Activated naive CD8-positive, alpha-beta T cell treated with anti-CD3 and anti-CD28 coated beads, Interleukin-2, amount 10 ng/mL, durations not matched to agents 7 days and 5 days (primary cell): ENCODE measurements at places on chromosomes 2 and 18. TPM values are rescaled to one million over a fixed set of nuclear protein-coding genes. Genes with fewer than 3 reads are reported as not detected.

DNA sequence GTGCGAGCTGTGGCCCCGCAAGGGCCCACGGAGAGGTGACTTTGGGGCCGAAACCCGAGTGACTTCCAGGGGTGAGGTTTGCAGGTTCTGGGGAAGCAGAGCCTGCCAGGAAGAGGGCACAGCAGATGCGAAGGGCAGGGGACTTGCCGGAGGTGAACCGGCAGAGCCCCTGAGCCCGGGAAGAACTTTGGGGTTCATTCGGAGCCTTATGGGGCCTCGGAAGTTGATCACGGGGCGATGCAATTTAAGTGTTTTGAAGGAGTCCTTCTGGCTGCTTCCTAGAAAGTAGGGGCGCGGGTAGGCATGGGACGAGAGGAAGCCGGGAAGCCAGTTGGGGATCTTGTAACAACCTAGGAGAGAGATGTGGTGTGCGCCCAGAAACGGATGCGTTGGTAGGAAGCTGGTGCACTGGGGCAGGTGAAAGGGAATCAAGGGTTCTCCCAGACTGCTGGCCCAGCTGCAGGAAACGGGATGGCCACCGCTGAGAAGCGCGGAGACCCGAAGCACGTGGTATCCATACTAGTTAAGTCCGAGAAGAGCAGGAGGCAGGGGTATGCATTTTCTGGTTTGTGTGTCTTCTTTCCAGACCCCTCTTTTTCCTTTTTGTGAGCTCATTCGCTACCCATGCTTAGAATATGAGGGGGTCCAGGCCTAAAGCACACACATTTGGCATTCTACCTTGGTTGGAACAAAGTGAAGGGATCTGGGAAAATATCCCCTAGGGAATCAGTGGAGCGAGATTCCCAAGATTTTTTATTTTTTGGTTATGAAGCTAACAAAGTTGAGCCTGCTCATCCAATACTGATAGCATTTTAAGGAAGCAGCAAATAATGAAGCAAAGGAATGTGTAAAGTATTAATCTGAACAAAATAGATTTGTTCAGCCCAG is 758 bp downstream of the SCLY start:
- H3K4me1 ChIP-seq: peaks cover 37% of the 10 kb centered on the region
- H3K4me3 ChIP-seq: peak overlapping the region; percentile 91
- H3K27me3 ChIP-seq: peaks cover 8% of the 10 kb centered on the region
- peak overlapping the region; percentile 76 for H3K27ac ChIP-seq
- no peak for DNase-seq

Gene COLEC12
- 0.06 TPM for total RNA-seq

GRCh38 chr2:124024561-124025170 is 421 bp upstream of the CNTNAP5 start:
- H3K36me3 ChIP-seq: no peaks in the 10 kb centered on the region
- H3K4me3 ChIP-seq: no peak overlapping the region
- peaks cover 2% of the 10 kb centered on the region for H3K4me1 ChIP-seq
- DNase-seq: no peak
- no peak overlapping the region for H3K27ac ChIP-seq

- H3K4me3 ChIP-seq: peak overlapping the region; percentile 81
- H3K27me3 ChIP-seq: no peaks in the 10 kb centered on the region
- H3K36me3 ChIP-seq: peaks cover 37% of the 10 kb centered on the region
These were observed 1.2 kb upstream of the CENPA start for GRCh38 chr2:26784570-26785234.
